ENCODE measurements at places on chromosomes 6 and 20.

DNA sequence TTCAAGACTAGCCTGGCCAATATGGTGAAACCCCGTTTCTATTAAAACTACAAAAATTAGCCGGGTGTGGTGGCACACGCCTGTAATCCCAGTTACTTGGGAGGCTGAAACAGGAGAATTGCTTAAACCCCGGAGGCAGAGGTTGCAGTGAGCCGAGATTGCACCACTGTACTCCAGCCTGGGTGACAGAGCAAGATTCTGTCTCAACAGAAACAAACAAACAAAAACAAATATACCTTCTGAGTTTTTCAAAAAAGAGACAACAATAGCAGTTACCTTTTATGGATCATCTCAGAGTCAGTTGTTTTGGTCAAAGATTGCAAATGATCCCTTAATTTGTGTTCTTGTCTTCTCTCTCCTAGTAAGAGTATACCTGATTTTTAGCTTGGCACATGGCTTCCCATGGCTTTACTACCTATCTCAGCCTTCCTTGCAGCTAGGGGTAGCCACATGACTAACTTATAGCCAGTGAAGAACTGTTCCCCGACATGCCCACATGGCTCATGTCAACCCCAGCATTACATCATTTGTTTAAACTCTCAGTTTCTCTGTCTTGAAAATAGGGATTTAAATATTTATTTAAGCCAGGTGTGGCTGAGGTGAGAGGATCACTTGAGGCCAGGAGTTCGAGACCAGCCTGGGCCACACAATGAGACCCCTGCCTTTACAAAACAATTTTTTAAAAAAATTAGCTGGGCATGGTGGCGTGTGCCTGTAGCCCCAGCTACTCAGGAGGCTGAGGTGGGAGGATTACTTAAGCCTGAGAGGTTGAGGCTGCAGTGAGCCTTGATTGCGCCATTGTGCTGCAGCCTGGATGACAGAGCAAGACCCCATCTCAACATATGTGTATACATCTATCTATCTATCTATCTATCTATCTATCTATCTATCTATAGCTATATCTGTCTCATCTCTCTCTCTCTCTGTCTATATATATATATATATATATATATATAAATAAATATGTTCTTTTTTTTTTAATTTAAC, 25.0 kb upstream of the SLC9A8 start:
- no peak for DNase-seq

- DNase-seq, result no peak
These were observed 52.5 kb upstream of the TAGAP start for GRCh38 chr6:159097256-159097655.

- DNase-seq, result no peak
These were observed 15.1 kb upstream of the APMAP start for GRCh38 chr20:25007491-25008305.

DNA sequence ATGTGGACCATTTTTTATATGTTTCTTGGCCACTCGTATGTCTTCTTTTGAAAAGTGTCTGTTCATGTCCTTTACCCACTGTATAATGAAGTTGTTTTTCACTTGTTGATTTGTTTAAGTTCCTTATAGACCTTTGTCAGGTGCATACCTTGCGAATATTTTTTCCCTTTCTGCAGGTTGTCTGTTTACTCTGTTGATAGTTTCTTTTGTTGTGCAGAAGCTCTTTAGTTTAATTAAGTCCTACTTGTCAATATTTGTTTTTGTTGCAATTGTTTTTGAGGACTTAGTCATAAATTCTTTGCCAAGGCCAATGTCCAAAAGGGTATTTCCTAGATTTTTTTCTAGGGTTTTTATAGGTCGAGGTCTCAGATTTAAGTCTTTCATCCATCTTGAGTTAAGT, 66.2 kb downstream of the UNC5CL start:
- DNase-seq, result no peak

DNA sequence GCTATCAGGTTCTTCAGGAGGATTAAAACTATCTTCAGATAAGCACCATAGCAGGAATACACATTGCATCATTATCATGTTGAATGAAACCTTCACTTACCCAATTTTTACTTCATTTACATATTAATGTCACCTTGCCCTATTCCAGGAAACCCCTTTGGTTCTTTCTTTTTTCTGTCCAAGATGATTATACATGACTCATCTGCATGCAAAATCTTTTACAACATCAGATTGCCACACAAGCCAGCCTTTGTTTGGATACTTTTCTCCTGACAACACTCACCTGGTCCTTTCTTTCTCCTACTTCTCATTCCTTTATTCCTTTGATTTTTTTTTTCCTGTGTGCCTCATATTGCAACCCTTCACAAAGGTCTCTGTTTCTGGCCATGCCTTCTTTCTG, 200.5 kb upstream of the POU3F2 start:
- no peak for DNase-seq

DNA sequence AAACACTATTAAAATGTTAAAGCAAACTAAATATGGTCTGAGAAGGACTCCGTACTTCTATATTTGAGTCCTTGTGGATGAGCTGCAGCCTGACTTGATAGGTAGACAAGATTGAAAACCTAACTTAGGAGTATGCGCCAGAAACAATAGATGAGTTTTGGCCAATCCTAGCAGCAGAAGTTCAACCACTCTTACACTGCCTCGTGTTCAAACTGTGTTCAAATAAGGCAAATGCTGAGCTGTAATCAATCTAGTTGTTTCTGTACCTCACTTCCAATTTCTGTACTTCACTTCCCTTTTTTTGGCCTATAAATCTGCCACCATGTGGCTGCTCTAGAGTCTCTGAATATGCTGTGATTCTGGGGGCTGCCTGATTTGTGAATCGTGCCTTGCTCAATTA, 13.2 kb upstream of the SERINC1 start:
- DNase-seq, result no peak
